RPMI7951 (cell line): ENCODE measurements at places on chromosomes 13 and 19.

GRCh38 chr13:36298535-36299068 is 988 bp upstream of the CCDC169 start:
- DNase-seq: peak; percentile 16

GRCh38 chr19:49950590-49950948 is 10.4 kb downstream of the SIGLEC11 start:
- no peak for DNase-seq

DNA sequence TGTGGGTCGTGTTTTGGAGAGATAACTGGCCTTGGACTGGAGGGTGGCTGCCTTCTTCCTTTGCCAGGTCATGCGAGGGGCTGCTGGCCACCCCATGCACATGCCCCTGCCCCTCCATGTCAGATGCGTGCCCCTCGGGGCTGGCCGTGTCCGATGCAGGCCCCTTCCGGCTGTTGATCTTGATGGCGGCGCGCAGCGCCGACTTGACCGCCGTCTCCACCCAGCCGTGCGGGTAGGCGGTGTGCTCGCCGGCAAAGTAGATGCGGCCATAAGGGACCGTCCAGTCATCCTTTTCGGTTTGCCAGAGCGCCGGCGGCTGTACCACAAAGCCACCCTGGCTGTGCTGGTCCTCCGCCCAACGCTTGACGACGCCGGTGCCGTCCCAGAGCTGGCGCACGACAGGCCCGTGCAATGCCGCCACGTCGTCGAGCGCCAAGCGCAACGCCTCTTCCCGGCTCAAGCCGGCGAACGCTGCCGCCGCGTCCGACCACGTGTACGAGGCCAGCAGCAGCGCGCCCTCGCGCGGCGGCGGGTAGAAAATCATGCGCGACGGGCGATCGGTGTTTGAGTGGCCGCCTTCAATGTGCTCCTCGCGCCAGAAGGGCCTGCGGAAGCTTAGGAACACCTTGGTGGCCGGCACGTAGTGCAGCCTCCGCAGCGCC is 6.9 kb downstream of the IL4I1 start:
- peak; percentile 50 for DNase-seq

DNA sequence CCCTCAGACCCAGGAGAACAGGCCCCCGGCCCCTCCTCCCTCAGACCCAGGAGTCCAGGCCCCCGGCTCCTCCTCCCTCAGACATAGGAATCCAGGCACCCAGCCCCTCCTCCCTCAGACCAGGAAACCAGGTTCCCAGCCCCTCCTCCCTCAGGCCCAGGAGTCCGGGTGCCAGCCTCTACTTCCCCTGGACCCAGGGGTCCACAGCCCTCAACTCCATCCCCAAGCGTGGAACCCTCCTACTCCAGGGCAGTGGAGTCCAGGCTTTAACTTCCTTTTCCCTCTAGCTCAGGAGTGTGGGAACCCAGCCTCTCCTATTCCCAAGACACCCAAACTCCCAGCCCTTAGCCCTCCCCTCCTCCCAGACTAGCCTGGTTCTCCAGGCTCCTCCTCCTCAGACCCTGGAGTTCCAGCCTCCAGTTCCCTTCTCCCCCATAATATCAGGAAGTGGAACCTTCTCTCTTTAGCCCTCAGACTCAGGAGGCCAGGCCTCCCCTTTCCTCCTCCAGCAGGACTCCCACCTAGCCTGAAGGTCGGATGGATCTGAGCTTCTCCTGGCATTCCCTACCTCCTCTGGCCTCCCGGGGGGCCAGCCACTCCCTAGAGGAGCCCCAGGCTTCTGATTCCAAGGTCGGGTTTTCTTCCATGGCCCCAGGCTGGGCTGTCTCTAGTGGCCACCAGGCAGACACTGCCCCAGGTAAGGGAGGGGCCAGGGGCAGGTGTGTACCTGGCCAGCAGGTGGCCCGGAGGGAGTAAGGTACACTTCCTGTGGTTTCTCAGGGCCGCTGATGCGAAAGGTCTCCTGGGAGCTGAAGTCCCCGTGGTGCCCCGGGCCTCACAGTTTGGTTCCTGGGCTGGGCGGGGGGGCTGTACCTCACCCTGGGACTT is at the start of gene TMC4:
TSS of gene TMC4 (minus strand) at position 690 of the 888 bp plus-strand sequence. CDS start at position 647, 43 bp downstream.
- DNase-seq: peak; percentile 36

GRCh38 chr19:4691373-4691772 is 21.2 kb upstream of the MYDGF start:
- DNase-seq: no peak

DNA sequence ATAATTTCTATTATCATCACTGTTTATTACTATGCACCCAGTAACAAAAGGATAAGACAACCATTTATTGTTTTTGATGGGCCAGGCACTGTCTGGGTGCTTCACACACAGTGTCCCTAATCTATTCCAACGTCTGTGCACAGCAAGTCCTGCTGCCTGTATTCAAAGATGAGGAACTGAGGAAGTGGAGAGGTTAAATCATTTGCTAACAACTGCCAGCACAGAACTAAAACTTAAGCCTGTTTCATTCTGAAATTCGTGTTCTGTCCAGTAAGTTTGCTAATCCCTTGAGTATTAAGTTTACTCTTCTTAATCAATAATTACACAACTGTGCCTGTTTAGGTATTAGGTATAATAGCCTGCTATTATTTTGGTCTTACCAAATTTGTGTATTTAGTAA is 41.9 kb downstream of the TEX26 start:
- no peak for DNase-seq

- DNase-seq: peak; percentile 67
These were observed 13.9 kb downstream of the FCHO1 start for GRCh38 chr19:17765069-17765618.

DNA sequence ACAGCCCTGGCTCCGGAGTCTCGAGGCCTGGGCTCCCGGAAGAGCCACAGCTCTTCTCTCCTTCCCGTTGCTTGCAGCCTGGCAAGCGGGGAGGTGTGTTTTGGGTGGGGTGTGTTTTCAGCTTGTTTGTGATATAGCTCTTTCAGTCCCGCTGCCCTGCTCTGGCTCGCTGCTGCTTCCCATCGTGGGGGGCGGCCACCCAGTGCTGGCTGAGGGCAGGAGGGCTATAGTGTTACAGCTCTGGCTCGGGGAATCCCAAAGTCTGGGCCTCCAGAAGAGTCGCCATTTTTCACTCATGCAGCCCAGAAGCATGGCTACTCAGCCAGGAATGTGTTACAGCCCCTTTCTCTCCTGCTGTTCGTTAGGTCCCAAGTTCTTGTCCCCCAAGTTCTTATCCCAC is 2.2 kb upstream of the ZNF256 start:
- DNase-seq: no peak

DNA sequence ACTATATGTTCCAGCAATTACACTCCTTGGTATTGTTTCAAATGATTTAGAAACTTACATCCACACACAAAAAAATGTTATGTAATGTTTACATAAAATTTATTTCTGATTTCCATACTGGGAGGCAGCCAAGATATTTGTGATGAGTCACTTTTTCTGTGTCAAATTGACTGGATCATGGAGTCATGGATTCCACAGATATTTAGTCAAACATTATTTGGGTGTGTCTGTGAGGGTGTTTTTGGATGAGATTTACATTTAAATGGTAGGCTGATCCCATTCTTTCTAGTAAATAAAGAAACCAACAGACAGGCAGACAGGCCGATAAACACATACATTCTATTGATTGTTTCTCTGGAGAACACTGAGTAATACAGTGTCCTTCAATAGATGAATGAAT is 562.8 kb downstream of the SLITRK6 start:
- DNase-seq: peak; percentile 2

GRCh38 chr13:96792736-96793403 is 201.4 kb downstream of the OXGR1 start:
- DNase-seq: no peak

DNA sequence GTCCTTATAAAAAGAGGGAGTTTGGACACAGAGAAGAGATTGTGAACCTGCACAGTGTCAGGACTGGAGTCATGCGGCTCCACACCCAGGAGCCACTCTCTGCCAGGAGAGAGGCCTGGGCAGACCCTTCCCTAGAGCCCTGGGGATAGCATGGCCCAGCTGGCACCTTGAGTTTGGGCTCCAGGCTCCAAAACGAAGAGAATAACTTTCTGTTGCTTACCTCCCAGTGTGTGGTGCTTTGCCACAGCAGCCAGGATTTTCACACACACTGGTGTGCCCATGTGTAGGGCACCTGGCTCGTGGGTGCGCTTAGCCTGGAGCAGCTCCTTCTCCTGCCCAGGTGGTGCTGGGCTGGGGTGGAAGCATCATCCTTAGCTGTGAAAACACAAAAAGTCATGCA is 344.3 kb downstream of the TEX29 start:
- no peak for DNase-seq

DNA sequence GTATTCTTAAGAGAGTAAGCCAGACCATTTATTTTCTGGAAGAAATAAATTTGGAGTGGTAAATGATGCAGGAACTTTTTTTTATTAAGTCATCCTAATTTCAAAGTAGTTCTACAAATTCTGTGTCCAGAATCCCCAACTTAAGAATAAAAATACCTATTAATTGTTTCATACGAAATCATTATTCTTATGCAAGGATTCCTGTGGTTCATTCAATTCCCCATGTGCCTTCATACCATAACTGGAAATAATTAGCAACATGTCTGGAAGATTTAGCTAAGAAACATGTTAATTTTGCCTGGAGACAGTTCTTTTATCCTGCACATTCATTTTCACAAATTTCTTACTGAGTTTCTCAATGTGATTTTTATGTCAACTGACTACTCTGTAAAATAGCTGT is 408.6 kb downstream of the PCDH9 start:
- no peak for DNase-seq

GRCh38 chr13:20360041-20360491 is 127.9 kb upstream of the GJB6 start:
- DNase-seq: peak; percentile 34

- no peak for DNase-seq
These were observed 198.6 kb downstream of the TEX29 start for GRCh38 chr13:111519041-111519440.

DNA sequence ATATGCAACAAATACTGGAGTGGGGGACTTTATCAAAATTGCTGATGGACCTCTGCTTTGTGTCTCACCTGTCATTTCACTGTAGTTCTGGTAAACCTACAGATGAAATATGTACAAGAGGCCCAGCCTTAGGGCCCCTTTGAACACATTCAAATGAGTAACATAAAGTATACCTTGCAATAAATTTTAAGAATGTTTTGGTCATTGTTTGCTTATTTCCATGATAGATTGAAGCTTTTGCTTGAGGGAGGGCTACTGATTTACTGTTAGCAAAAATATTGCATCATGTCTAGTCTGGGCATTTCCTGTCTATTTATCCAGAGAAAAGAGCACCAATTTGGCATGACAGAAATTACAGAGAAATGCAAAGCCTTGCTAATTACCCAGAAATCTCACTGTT is 705.5 kb upstream of the PCDH9 start:
- no peak for DNase-seq

DNA sequence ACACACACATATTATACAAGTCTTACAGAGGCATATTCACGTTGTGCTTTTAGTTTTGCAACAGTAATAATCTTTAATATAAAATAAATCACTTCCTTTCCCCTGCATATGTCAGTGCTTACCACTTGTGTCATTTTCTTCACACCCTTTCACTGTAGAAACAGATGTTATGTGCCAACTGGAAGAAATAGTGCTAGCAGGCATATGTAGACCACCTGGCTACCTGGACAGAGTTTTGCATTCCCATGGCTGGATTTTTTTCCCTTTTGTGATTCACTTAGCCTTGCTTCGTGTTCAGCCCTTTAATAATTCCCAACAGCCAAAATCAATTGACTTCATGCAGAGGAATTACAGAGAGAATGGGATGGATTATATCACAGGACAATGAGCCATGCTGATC is 399.1 kb upstream of the SPRY2 start:
- DNase-seq: no peak

DNA sequence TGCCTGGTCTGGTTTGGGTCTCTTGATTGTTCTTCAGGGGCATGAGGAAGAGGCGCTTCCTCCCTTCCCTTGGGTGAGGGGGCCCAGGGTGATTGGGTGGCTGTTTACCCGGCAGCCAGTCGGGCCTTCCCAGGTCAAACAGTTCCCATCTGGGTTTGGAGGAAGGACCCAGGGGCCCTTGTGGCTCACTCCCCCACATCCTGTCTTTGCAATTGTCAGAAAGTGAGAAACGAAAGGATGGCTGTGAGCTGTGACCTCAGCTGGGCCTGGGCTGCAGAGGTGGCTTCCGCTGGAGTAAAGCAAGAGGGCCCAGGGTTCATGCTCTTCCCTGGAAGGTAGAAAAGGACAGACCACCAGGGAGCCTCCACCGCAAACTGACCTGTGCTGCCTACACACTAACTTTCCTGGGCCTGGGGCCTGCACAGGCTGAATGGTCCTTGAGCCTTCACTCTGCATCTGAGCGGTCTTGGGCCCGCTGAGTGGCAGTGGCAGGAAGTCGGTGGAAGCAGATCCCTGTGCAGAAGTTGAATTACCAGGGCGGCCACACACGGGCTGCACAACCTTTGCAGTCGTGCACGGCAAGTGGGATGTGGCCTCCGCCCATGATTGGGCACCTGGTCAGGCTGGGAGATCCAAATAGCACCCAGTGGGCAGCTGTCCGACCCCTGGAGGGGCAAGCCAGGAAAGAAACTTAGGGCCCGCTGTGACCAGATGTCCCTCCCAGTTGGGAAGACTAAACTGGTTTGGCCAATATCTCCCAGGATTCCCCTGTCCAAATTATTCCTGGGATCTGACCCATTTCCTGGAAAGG is 5.3 kb upstream of the CD79A start:
- no peak for DNase-seq

DNA sequence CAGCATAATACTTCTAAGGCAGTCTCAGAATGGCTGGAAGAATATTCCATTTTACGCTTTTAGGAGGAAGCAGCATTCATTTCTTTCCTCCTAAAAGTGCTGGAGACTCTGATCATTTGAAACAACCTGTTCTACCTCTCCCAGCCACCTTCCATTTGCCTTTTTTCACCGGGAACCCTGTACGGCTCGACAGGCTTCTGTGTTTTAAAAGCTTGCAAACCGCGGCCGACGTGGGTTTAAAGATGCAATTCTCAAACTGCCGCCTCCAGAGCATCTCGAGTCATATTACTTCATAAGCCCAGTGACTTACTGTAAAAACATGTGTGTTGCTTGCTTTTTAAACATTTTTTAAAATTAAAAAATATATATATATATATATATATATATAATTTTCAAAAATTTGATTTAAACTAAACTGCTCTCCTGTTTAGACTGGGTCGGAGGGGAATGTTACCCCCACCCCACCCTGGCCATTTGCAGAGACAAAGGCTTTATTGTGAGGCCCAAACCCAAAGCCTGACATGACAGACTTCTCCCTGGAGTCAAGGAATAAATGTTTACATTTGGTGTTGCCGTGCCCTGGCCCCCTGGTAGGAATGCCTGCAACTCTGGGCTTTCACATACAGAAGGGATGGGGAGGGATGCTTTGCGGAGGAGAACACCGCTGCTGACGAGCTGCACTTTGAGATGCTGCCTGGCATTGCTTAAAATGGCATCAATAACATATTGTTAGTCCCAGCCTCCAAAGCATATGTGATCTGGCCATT is 30.4 kb downstream of the ZNF536 start:
- DNase-seq: no peak

DNA sequence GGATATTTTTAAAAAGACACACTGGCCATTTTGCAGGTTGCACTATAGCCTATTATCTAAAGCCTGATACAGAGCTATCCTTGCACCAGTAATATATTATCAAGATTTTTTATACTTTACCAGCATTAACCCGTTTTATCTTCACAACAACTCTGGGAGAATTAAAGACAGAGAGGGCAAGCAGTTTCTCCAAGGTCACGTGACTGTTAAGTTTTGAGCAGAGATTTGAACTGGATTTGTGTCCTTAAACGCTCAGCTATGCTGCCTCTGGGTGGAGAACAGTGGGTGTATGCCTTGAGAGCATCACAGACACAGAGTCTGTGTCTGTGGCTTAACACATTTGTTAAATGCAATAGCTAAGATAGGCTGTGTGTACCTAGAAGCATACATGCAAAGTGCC is 147.2 kb downstream of the MYO16 start:
- DNase-seq: no peak
